ENCODE measurements at places on chromosomes 16 and 17. TPM values are rescaled to one million over a fixed set of nuclear protein-coding genes. Genes with fewer than 3 reads are reported as not detected.

GRCh38 chr17:39663340-39663687 lies 1.8 kb upstream of the TCAP start:
- DNase-seq: no peak

Gene KRT32
- total RNA-seq: not detected

Gene APOBR
- not detected for total RNA-seq

Gene PLD2
- 17.6 TPM for total RNA-seq

All from A172 (cell line).